ENCODE measurements at places on chromosomes 6 and 20.

GRCh38 chr20:58755062-58755697, 62.6 kb downstream of the NPEPL1 start:
- DNase-seq: no peak

DNA sequence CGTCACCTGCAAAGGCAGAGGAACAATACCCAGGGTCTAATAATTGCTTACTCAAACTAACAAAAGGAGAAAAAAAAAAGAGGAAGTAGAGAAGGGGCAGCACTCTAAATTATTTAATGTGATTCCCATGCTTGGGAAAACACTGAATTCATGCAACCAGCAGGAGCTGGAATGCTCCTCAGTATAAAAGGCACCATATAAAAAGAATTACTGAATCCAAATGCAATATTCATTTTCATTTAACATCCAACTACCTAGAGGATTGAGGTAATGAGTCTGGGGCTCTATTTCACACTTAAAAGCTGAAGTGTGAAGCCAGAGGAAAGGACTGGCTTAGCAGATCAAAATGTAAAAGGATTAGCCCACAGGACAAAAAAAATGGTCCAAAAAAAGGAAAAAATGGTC, 8.7 kb downstream of the B4GALT5 start:
- no peak for DNase-seq

DNA sequence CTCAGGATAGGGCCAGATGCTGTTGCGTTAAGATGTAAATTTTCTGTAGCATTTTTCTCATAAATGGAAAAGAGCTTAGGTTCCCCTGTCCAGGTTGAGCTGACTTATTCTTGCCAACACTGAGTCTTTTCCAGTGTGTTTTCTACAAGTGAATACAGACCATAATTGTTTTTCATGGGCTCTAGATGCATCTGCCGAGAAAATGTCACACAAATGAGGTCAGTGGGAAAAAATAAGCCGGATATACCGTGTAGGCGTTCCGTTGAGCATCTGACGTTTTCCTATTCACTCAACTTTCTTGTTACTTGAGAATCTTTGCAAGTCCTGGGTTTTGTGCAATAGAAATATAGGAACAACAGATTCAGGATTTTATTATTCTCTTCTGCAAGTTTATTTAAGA, 582.9 kb upstream of the CDH4 start:
- DNase-seq: no peak

GRCh38 chr6:98324446-98324845, 509.9 kb upstream of the POU3F2 start:
- DNase-seq: no peak

- no peak for DNase-seq
Observed at GRCh38 chr6:72367439-72367838, 254.4 kb upstream of the KCNQ5 start.

GRCh38 chr6:35049900-35050756, 91.0 kb downstream of the TCP11 start:
- DNase-seq: no peak

DNA sequence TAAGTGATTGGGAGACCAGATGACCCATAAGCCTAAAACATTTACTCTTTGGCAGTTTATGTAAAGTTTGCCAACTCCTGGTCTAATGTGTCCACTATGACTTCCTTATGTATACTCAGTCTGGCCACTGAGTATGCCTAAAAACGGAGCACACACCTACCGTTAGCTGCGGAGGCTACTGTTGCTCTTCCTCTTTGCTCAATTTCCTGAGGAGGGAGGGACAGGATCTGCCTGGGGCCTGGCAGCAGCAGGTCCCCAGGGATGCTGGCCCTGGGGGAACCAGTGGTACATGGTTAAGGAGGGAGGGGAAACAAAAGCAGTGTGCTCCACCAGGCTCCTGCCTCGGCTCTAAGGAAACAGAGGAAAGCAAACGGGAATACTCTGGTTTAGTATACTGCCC, 113.5 kb downstream of the CDYL start:
- no peak for DNase-seq

DNA sequence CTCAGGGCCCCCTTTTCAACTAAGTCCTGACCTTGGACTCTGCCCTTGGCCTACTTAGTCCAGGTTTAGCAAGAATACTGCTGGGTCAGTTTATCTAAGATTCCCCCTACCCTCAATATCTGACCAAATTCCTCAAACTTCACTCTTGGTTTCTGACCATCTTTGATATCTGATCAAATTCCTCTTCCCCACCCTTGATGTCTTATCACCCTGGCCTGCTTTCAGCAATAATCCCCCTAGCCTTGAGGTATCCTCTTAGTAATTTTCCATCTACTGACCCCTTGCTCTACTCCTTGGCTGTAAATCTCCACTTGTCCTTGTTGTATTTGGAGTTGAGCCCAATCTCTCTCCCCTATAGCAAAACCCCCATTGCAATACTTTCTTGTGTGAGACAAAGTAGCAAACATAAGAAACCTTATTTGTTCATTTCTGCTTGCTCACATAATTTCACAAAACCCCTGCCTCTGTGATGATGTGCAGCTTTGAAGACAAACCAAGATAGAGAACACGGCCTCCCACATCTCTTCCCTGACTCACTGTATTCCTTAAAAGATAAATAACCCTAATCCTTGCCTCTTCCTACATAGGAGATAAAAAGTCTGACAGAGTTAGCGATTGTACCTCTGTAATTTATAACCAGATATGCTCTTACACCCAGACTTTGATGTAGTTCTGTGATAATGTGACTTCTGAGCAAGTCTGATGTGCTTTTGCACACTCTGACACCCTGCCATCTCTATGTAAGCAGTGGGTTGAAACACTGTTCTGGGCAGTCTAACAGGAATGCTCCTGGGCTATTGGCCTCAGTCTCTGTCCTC, 13.8 kb upstream of the IYD start:
- DNase-seq: no peak

GRCh38 chr20:33827634-33828325, 16.6 kb downstream of the CHMP4B start:
- no peak for DNase-seq

- DNase-seq: no peak
Observed at GRCh38 chr6:36912586-36912985, 26.8 kb downstream of the C6orf89 start.

- DNase-seq: no peak
Observed at GRCh38 chr6:144176043-144176442, 25.7 kb downstream of the STX11 start.

DNA sequence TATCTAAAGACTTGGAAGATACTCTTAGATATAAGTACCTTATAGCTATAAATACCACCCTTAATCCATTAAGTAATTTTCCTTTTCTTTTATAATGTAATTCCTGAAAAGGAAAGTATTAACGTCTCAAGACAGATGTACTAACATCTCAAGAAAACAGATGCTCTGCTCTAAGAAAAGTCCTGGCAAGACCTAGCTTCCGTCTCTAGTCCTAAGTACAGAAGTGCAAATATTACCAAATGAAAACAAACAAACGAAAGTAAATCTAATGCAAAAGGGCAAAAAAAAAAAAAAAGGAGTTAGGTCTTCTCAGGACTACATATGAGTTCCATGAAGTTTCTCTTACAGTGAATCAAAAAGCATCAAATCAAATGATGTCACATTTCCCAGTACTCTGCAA, 106.8 kb upstream of the PDE10A start:
- DNase-seq: no peak

DNA sequence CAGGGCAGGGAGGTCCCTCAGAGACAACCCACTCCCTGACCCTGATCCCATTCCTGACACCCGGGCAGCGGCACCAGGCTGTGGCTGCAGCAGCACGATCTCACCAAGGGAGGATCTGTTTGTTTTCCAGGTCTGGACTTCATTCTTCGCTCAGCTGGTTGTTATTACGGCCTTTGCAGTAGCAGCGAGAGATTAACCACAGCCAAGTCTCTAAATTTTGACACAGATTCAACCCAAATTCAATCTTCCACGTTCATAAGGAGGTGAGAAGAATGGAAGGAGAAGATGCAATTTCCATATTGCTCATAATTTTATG, 91.1 kb upstream of the THBS2 start:
- no peak for DNase-seq

GRCh38 chr20:22905658-22906057, 129.5 kb upstream of the SSTR4 start:
- DNase-seq: no peak

- DNase-seq: no peak
Observed at GRCh38 chr6:1730882-1731281, 121.2 kb downstream of the FOXC1 start.

DNA sequence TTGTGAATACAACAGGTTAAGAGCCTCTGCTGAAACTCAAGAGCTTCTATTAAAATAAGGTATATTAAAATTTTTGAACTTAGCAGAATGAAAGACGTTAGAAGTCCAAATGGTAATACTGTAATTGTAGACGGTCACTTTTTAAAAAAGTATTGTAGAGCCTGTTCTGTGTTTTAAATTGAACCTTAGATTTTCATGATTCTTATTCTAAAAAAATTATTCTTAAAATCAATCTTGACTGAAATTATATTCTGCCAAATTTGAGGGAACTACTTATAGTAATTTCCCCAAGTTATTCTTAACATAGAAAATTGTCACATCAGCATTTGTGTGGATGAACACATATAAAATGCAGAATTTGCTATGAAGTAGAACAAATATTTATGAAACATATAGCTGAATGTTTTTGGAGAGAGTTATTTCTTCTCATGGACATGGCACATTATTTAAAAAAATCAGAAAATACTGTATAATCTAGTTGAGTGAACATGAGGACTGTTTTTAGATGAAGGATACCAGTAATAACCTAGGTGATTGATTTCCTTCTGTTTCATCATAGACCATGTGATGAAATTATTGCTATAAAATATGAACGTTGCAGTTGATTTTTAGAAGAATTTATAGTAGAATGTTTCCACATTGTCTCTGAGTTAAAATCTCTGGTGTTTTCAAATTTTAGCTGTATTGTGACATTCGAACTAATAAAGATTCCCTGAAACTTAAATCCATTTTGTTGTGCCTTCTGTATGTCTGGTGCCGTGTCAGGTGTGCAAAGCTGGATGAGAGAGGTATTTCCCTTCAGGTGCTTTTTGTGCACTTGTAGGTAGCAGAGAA, 2.8 kb downstream of the TBPL1 start:
- DNase-seq: no peak

DNA sequence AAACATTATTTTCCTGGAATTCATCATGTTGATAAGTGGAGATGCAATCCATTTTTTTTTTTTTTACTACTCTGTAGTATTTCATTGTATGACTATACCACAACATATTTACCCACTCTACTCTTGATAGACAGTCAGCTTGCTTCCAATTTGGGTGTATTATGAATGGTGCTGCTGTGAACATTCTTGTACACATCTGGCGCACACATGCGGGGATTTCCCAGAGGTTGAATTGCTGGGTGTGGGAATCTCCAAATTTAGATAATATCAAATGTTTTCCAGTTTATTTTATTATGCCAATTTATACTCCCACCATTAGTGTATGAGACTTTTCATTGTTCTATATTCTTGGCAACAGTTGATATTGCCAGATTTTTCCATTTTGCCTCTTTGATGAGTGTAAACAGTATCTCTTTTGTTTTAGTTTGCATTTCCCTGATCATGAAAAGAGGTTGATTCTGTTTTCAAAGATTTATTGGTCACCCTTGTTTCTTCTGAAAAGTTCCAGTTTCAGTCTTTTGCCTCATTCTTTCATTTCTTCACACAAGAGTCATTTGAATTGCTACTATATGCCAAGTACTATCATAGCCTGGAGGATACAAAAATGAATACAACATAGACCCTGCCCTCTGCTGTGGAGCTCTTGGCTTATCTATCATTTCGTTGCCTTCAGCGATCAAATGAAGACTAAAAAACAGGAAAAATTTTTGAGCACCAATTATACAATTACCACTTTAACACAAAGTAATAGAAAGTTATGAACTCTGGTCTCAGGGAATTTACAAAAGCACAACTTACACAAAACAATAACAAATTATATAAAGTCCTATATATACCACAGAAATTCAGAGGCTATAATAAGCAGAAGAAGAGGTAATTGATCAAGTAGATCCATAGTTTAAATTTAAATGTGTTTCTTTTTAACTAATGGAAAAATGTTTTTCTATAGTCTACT, 17.1 kb upstream of the NCOA7 start:
- DNase-seq: no peak

DNA sequence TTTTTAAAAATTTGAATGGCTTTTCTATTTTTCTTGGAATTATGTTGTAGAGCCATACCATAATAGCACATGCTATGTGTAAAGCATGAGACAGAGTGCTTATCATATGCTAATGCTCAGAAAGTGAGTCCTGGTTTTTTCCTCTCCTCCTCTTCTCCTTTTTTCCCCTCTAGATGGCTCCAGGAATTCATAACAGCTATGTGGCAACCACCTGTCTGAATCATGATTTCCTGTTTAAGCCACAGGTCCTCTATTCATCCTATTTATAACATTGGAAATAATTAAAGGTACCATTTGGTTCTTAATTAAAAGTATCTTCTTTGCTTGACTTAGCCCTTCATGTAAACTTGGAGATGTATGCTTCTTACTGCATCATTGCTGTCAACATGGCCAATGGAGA, 260.0 kb upstream of the MAP3K7 start:
- DNase-seq: peak; percentile 25

- peak; percentile 25 for DNase-seq
Observed at GRCh38 chr20:44089987-44090674, 96.9 kb downstream of the JPH2 start.

DNA sequence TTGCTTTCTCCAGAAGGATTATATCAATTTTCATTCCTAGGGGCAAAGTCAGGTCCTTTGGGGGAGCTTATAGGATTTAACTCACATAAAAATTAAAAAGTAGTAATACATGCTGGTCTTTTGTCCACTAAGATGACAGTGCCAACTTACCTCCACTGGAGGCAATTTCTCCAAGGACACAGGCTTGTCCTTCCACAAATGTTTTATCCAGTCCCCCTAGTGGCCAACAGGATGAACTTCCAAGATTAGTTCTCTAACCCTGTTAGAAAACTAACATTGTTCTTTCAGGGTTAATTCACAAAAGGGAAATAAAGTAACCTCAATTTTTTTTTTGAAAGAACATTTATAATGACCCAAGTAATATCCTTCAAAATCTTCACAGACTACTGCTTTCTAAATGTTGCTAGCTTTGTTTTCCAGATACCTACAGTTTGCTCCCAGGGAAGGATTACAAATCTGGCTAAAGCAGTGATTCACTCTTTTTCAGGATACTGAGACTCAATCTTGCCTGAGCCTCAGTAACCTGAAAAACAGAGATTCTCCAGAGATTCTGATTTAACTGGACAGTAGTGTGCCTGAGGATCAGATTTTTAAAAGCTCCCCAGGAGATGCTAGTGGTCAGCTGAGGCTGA, 31.7 kb upstream of the UBR2 start:
- peak; percentile 16 for DNase-seq

GRCh38 chr6:40282986-40283385, 304.2 kb downstream of the LRFN2 start:
- DNase-seq: no peak

DNA sequence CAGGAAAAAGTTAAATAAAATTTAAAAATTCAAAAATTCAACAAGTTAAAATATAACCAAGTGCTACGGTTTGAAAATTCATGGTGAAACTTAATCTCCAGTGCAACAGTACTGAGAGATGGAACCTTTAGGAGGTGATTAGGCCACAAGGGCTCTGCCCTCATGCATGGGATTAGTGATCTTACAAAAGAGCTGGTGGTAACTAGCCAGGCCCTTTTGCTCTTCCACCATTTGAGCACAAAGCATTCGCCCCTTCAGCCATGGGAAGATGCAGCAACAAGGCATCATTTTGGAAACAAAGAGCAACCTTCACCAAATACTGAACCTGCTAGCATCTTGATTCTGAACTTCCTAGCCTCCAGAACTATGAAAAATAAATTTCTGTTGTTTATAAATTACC, 80.9 kb downstream of the RNGTT start:
- DNase-seq: no peak

GRCh38 chr6:134437376-134437775, 119.5 kb upstream of the SGK1 start:
- peak; percentile 15 for DNase-seq
